ENCODE measurements at places on chromosomes 3 and 15.

GRCh38 chr3:196217307-196218154, 1.2 kb downstream of the SLC51A start:
- DNase-seq = no peak

DNA sequence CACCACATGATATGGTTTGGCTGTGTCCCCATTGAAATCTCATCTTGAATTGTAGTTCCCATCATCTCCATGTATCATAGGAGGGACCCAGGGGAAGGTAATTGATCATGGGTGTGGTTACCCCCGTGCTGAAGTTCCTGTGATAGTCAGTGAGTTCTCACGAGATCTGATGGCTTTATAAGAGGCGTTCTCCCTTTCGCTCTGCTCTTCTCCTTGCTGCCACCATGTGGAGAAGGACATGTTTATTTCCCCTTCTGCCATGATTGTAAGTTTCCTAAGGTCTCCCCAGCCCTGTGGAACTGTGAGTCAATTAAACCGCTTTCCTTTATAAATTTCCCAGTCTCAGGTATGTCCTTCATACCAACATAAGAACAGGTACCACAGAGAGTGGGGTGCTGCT, 21.9 kb downstream of the OSTN start:
- DNase-seq = no peak

GRCh38 chr15:64536244-64536836, 76.0 kb downstream of the ZNF609 start:
- DNase-seq = no peak

GRCh38 chr3:170840291-170840859, 29.6 kb downstream of the RPL22L1 start:
- no peak for DNase-seq

- no peak for DNase-seq
These were observed 454 bp downstream of the C15orf62 start for GRCh38 chr15:40770147-40770721.

GRCh38 chr15:90033006-90033405, 31.9 kb downstream of the ZNF710 start:
- no peak for DNase-seq

- no peak for DNase-seq
These were observed 57.6 kb upstream of the NR2E3 start for GRCh38 chr15:71752604-71753289.

GRCh38 chr3:36729204-36730056, 34.9 kb downstream of the DCLK3 start:
- DNase-seq = no peak

- DNase-seq = no peak
These were observed at the start of gene SEMA3B for GRCh38 chr3:50268703-50269451. Gene SEMA3B (plus strand): TSS chr3:50269147. CDS start chr3:50269241, 94 bp downstream.

- DNase-seq = no peak
These were observed 6.5 kb downstream of the METTL6 start for GRCh38 chr3:15420871-15421270.

GRCh38 chr15:100809587-100809986, 70.0 kb upstream of the ALDH1A3 start:
- DNase-seq = no peak

DNA sequence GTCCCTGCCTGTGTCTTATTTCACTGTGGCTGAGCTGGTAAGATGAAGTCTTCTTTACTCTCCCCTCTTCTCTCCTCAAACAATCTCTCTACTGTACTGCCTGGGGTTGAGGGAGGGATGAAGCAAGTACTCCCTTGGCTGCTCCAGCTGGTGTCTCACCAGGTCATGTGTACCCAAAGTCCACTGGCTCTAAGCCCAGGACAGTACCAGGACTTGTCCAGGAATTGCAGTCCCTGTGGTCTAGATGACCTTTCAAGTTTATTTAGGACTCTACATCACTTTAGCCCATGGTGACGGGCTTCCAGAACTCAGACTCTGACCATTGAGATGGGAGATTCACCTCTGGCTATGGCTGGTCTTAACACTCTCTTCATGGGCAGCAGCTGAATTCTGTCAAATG, 17.5 kb upstream of the SLC27A2 start:
- DNase-seq = no peak

DNA sequence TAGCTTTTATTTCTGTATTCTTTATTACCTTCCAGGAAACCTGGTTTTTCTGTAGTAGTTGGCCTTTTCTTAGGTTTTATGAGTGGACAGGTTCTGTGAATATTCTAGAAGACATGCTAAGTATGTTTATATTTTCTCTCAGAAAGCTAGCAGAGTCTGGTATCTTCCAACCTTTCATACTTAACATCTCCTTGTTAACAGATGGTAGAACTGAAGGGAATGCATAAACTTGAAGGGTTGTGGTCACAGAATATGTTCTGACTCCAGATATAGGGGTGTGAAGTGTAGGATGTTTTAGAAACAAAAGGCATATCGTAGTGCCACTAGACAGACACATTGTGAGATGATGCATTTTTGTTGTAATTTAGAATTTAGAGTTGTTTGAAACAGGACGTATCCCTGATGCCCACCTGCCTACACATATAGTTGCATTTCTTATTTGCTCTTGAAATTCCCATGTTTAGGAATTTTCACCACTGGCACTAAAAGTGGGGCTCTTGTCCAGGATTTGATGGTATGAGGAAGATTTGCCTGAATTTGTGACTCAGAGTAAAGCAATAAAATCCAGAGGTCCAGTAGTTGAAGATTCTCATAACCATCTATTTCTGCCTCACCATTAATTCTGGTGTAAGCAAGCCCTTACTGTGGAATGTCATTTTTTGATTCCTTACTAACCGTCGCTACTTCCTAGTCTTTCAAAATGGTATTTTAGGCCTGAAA, 274.5 kb downstream of the FEZF2 start:
- no peak for DNase-seq

GRCh38 chr15:91254766-91255165, 154.7 kb downstream of the SV2B start:
- no peak for DNase-seq

DNA sequence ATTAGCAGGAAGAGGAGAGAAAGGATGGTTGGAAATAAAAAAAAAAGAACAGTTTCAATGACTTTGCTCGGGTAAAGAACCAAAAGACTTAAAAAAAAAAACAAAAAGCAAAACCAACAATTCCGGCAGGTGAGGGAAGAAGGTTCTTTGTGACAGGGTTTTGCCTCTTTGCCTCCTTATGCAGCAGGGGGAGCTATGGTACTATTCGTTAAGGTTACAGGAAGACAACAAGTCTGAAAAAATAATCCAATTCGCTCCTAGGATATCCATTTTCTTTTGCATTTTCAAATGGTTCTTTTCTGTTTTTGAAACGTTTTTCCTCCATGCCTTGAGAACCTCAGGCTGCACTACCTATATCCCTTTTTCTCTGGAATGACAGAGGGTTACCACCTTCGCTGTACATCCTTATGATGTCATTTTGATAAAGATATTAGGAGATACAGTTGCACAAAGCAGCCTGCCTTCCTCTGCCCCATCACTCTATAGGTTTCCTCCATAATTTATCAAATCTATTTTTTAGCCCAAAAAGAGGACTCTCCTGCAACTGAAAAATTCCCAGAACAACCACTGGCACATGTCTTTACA, 55.0 kb downstream of the CFAP20DC start:
- no peak for DNase-seq

DNA sequence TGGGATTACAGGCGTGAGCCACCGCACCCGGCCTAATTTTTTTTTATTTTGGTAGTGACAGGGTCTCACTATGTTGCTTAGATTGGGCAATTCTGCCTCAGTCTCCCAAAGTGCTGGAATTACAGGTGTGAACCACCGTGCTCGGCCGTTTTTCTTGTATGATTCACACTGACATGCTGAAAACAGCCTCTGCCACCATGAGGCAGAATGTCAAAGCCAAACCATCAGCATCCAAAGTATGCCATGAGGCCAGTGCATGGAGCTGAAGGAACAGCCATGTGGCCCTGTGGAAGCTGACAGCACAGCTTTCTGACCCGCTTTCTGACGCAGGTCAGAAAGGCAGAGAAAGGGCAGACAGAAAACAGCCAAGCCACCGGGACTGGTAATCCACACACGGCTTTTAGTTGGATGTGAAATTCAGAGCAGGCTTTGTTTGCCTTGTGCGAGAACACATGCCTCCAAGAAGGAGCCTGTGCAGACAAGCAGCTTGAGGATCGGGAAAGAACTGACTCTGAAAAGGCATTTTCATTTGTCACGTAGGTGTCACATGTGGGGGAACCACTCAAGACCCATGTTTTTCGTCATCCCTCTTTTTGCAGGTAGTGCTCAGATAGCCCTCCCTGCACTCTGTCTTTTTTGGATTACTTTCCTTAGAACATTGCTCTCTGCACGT, 25.1 kb downstream of the XYLB start:
- no peak for DNase-seq

- no peak for DNase-seq
These were observed 18.2 kb downstream of the HRG start for GRCh38 chr3:186683979-186684378.

Measured in activated CD8-positive, alpha-beta memory T cell treated with anti-CD3 and anti-CD28 coated beads for 1 hour (primary cell).